ENCODE measurements at places on chromosomes 2 and 18.

DNA sequence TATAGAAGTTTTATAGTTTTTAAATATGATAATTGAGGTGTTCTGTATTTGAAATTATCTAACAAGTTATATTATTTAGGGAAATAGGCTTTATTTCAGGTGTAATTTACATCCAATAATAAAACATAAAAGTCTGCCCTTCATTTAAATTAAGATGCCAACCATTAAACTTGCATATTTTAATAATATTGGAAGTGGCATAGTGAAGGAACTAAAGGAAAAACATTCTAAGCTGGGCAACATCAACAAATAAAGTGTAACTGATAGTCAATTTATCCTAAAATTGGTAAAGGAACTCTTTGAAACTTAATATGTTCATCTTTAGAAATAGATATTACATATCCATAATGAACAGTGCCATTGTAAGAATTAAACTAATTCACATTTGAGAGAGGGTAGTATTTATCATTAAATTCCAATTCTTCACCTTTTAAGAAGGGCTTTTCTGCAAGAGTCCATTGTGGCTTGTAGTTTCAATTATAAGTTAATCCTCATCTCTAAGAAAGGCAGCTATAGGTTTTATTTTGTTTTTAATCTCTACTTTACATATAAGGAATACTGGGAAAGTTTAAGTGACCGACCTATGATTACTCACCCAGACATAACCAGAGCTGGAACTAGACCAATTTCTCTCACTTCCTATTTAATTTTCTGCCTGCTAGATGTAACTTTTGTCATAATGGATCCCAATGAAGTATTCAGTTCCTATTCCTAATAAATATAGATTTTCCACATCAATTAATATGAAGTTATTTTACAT lies 401.6 kb downstream of the XIRP2 start:
- no peak for DNase-seq

- DNase-seq: no peak
Measured at GRCh38 chr2:211976076-211976475, 562.5 kb downstream of the ERBB4 start.

DNA sequence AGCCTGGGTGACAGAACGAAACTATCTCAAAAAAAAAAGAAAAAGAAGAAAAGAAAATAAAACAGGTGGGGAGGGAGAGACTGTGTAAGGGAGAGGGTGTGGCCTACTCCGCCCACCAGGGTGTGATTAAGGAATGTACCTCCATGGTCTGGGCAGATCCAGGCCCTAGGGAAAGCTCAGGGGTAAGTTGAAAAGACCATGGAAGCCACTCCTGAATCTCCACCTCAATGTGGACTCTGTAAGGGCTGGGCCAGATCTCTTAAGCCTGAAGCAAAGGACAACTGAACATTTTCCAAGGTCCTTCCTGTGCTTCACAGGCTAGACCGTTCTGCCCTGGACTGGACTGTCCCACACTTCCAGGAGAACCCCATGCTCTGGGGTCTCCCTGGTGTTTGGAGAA lies 9.7 kb upstream of the ATG16L1 start:
- DNase-seq: no peak

GRCh38 chr2:170202437-170202836 lies 24.5 kb downstream of the MYO3B start:
- DNase-seq: no peak

DNA sequence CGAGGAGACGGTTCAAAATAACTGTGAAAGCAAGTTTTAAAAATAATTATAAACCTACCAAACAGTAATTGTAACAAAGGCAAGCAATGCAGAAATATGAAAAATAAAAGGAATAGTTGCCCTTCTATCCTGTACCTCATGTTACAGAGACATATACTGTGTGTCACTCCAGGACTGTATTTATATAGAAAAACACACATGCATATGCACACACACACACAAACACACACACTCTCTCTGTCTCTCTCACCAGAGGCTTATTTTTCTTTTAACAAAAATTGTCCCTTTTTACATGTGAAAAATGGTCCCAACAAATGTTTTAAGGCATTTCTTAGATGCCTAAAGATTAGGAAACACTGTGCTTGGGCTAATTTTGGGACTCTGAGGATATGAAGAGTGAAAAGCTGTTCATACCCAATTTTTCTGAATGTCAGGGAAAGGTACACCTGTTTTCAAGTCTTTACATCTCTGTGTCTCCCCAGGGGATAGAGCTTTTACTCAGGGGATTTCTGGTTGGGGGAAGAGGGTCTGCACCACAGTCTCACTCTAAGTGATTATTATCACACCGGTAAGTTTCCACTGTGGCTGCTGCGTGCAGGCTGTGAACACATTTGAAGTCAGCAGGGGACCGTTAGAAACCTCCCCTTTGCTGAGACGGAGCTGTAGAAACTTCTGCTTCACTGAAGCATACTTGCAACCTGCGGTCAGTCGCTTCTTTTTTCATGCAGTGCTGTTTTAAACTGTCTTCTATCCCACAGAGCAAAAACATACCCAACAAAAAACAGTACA lies 51.4 kb upstream of the SPAG16 start:
- no peak for DNase-seq

- DNase-seq: no peak
Measured at GRCh38 chr2:179243046-179243445, 21.6 kb downstream of the SESTD1 start.

- DNase-seq: no peak
Measured at GRCh38 chr2:103615611-103616105, 853.8 kb downstream of the TMEM182 start.

DNA sequence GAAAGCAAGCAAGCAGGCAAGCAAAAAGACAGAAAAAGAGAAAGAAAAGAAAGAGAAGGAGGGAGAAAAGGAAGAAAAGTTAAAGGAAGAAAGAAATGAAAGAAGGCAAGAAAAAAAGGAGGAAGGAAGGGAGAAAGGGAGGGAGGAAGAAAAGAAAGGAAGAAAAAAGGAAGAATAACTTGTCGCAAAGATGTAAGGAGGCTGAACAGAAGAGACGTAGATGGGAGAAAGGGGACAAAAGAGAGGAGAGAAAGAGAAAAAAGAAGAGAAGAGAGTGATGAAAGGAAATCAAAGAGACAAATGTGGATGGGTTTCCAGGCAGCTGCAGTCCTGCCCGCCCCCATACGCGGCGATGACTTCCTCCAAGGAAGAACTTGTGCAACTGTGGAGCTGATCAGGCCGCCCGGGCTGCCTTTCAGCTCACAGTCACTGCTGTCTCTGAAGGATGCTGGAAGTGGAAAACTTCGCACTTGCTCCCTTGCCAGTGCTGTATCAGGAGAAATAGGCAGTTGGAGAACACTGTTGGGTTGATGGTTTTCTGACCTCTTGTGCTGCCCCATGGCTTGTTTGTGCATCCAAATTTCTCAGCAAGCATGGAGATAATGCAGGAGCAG lies 52.9 kb downstream of the TRIB2 start:
- no peak for DNase-seq

GRCh38 chr18:69935319-69936190 lies 12.1 kb downstream of the CD226 start:
- DNase-seq: peak; percentile 83

DNA sequence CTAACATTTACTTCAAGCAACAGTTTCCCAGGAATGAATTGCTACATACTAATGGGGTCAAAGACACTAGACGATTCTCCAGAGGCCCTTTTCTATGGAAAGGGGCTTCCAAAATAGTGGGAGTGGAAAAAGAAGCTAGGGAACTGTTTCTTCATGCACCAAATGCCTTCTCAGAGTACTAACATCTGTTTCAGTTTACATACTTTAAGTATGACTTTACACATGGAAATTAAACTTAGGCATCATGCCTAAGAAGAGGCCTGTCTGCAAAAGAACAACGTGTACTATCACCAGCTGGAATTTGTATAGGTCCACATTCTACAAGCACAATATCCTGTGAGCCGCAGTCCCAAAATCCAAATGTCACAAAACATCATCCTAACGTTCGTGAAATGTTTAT lies 29.4 kb upstream of the WDR75 start:
- DNase-seq: no peak

DNA sequence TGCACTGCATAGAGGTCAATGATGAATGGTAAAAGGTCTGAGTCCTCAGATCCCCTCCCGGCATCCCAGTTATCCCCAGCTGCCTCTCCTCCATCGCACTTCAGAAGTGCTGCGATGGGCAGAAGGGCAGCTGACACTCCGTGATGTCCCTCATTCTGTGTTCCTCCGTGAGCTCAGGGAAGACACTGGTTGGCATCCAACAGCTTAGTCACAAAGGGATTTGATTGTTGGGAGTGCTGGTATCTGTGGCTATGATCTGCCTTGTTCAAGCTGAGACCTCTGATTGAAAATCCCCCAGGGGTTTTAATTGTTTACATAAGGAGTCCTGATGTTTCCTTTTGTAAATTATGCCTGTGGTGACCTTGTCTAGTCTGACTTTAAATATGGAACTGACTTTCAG lies 19.0 kb upstream of the SAG start:
- DNase-seq: peak; percentile 11

GRCh38 chr2:212408524-212408923 lies 130.1 kb downstream of the ERBB4 start:
- DNase-seq: no peak

GRCh38 chr2:47309472-47309951 lies 93.4 kb upstream of the MSH2 start:
- no peak for DNase-seq

- DNase-seq: no peak
Measured at GRCh38 chr18:70374154-70374553, 85.3 kb downstream of the SOCS6 start.

DNA sequence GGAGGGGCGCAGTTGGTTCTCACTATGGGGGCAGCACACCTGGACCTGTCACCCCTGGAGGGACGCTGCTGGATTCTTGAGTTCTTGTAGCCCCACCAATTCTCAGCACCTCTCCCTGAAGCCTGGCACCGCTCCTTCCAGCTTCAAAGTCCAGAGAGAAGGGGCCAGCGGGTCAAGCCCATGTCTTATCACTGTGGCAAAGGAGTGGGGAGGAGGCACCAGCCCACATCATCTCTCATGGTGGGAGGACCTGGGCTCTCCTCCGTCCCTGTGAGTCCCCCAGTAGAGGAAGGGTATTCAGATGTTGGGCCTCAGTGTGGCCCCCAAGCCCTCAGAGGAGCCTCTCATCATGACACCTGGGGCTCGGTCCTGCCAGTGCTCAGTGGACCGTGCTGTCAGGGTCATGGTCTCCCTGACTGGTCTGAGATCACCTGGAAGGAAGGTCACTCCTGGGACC lies 67.4 kb downstream of the HS1BP3 start:
- DNase-seq: no peak
